Ovary (tissue), 10 donors: ENCODE measurements at places on chromosomes 2 and 18. TPM values are rescaled to one million over a fixed set of nuclear protein-coding genes. Genes with fewer than 3 reads are reported as not detected.

The CDH20 gene
- 0.05 TPM for polyA plus RNA-seq

The ANTXR1 gene
- polyA plus RNA-seq = 276 TPM

- H3K27me3 ChIP-seq = no peaks in the 10 kb centered on the region
- H3K4me3 ChIP-seq = no peak overlapping the region
- H3K27ac ChIP-seq = no peak overlapping the region
- peaks cover 2% of the 10 kb centered on the region for H3K4me1 ChIP-seq
These were observed 293.6 kb downstream of the SOX11 start for GRCh38 chr2:5985536-5986385.

The SAG gene
- polyA plus RNA-seq = not detected

The EPB41L5 gene
- polyA plus RNA-seq = 14.7 TPM

DNA sequence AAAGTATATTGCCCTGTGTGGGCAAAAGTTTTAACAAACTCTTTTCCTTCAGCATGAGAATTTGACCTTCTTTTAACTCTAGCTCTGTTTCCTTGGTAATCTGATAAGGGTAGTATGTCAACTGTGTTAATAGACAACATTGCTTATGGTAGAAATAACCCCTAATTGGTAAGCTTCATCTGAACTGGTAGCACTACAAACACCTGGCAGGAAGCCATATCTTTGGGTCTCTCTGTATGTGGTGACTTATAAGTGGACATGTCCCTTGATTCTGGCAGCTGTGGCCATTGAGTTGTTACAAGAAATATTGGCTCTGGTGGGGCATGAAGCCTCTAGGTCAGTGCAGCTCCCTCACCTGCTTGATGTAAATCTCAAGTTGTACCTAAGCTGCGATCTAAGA is 46.9 kb downstream of the MBD5 start:
- H3K4me3 ChIP-seq = no peak overlapping the region
- H3K4me1 ChIP-seq = peaks cover 2% of the 10 kb centered on the region
- DNase-seq = no peak
- H3K27me3 ChIP-seq = no peaks in the 10 kb centered on the region

The LYPD6 gene
- polyA plus RNA-seq = 1.0 TPM

The CD302 gene
- polyA plus RNA-seq = 59.7 TPM

DNA sequence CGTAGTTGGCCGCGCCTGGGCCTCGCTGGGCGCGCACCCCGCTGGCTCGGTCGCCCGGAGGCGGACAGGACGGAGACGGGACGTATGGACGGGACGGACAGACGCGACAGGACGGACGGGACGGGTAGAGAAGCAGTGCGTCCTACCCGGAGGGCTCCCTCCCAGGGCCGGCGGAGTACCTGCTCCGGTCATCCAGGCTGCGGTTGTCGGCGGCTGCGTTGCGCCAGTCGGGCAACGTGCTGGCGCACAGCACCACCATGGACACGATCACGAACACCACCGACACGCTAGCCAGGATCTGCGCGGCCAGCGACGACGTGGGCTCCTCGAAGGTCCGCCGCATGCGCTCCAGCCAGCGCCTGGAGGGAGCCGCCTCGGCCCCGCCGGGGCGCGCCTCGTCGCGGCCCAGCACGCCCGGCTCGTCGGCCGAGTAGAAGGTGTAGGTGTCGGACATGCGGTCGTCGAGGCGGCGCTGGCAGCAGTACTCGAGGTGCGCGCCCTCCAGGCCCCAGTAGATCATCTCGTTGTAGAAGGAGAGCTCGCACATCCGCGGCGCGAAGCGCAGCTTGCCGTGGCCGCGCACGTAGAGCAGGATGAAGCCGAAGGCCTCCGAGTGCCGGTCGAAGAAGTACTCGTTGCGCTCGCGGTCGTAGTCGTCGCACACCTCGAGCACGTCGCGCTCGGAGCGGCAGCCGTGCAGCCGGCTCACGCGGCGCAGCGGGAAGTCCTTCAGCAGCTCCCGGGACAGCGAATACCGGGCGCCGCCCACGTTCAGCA is 903 bp downstream of the KCNG3 start:
- H3K36me3 ChIP-seq = no peaks in the 10 kb centered on the region
- H3K27me3 ChIP-seq = no peaks in the 10 kb centered on the region
- H3K4me1 ChIP-seq = peaks cover 1% of the 10 kb centered on the region
- peak; percentile 30 for DNase-seq
- H3K4me3 ChIP-seq = peak overlapping the region; percentile 40

The ABCG8 gene
- polyA plus RNA-seq = not detected

DNA sequence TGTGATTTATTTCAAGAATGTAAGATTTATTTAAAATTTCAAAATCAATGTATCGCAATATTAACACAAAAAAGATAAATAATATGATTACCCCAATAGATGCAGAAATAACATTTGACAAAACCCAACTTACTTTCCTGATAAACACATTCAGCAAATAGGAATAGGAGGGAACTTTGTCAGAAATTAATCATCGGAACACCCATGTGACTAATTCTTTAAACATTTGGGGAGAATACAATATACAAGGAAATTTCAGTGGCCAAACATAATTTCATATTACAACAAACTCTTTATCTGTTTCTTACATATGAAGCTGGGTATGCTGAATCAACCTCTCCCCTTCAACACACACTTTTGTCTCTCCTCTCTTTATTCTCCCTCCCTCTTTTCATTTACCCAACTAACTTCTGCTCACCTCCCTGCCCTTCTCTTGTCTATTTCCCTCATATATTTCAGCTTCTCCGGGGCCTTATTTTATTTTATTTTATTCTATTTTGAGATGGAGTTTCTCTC is 309.6 kb upstream of the CNTNAP5 start:
- H3K36me3 ChIP-seq = no peaks in the 10 kb centered on the region
- no peak overlapping the region for H3K27ac ChIP-seq
- H3K4me3 ChIP-seq = no peak overlapping the region
- no peaks in the 10 kb centered on the region for H3K27me3 ChIP-seq

GRCh38 chr18:35089891-35090550 is 48.8 kb downstream of the MAPRE2 start:
- H3K27me3 ChIP-seq = no peaks in the 10 kb centered on the region
- no peaks in the 10 kb centered on the region for H3K36me3 ChIP-seq
- H3K27ac ChIP-seq = no peak overlapping the region
- no peak for DNase-seq
- H3K4me3 ChIP-seq = no peak overlapping the region

The NFU1 gene
- 59.5 TPM for polyA plus RNA-seq

The IGFBP2 gene
- polyA plus RNA-seq = 47.2 TPM

DNA sequence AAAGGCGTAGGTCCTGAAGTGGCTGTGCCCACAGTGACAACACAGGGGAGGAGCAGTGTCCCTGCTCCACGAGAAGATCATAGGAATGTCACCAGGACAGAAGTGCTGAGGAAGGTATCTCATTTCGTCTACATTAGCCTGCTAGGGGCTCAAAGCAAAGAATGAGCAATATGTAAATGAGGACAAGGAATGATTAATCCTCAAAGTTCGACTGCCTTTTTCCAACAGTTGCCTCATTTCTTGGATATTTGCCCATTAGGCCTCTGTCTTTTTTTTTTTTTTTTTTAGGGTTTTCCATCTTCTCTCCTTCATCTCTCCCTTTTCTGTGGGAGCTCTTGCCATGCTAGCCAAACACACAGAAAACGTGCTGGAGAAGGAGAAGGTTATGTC is 105.2 kb upstream of the ARHGAP28 start:
- H3K4me1 ChIP-seq = peaks cover 20% of the 10 kb centered on the region
- no peak for DNase-seq
- no peaks in the 10 kb centered on the region for H3K27me3 ChIP-seq
- no peak overlapping the region for H3K4me3 ChIP-seq
- H3K27ac ChIP-seq = no peak overlapping the region

DNA sequence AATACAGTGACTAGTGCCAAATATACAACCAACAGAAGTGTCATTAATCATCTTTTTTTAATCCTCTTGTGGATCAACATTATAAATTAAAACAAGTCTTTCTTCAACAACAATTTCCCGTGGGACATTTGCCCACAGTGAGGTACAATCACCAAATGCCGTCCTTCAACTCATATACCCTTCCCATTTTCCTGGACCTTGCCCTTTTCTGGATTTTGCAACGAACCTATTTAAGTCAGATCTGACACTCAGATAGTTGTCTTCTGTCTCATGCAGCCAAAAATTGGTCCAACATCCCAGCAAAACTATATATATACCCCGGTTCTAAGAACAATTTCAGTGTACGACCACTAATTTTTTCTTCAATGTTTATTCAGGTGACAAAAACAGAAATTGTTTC is 324.0 kb downstream of the DSEL start:
- H3K4me1 ChIP-seq = no peaks in the 10 kb centered on the region
- H3K36me3 ChIP-seq = no peaks in the 10 kb centered on the region
- H3K4me3 ChIP-seq = no peak overlapping the region
- H3K27me3 ChIP-seq = no peaks in the 10 kb centered on the region
- no peak for DNase-seq
- no peak overlapping the region for H3K27ac ChIP-seq

DNA sequence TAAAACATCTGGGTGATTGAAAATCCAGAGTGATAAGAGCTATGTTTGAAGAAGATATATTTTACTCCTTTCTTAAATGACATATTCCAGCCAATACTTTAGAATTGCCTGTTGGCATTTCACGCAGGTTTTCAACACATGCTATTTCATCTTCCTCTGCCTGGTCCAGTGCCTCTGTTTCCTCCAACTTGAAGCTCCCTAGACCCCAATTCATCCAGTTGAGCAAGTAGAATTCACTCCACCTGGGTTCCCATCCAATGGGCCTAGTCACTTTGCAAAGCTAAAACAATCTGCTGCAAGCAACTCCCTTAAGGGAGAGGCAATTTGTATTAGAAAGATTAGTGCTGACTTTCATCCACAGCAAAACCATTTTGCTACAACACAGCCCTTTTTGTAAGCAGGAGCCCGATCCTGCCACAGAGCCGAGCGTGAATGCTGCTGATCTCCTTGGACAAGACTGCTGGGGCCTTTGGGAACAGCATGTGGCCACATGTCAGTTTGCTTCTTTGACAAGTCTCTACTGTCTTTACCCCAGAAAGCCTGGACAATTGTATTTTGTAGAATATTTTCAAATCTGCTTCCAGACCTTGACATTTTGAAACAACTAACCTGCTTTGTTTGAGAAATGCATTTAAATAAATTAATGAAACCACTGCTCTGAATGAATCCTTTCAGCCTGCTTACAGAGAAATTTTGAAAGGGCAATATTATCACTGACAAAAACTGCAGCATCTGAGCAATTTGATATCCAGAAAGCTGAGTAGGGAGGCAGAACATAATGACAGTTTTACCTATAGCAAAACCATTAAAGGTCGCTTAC is 259.1 kb downstream of the TDRD15 start:
- no peak overlapping the region for H3K4me3 ChIP-seq
- no peak for DNase-seq
- H3K4me1 ChIP-seq = peaks cover 4% of the 10 kb centered on the region
- no peak overlapping the region for H3K27ac ChIP-seq
- no peaks in the 10 kb centered on the region for H3K27me3 ChIP-seq

The C2orf15 gene
- 0.68 TPM for polyA plus RNA-seq

- no peaks in the 10 kb centered on the region for H3K4me1 ChIP-seq
- H3K4me3 ChIP-seq = no peak overlapping the region
- no peak overlapping the region for H3K27ac ChIP-seq
- no peaks in the 10 kb centered on the region for H3K36me3 ChIP-seq
- H3K27me3 ChIP-seq = no peaks in the 10 kb centered on the region
These were observed 52.6 kb upstream of the ATP5MC3 start for GRCh38 chr2:175234153-175234552.

The TMEM198 gene
- 0.62 TPM for polyA plus RNA-seq

DNA sequence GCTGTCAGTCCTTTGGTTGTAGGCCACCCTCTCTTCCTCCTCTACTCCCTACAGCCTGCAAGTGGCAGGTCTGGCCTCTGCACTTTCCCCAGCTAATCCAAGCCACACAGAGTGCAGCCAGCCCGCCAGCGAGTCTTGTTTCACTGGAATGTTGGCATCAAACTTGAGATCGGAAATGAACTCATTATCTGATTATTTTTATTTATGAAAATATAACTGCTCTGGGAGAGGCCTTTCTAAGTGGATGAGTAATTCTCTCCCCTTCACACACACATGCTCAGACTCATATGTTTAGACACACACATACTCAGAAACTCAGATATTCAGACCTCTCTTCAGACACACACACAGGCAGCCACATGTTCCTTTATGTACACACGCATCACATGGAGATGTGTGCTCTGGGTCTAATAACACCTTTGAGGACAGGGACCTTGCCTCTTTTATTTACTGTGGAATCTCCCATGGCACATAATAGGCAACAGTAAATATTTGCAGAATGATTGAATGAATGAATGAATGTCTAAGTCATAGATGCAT is 151.3 kb downstream of the ZFP36L2 start:
- DNase-seq = peak; percentile 54
- no peaks in the 10 kb centered on the region for H3K36me3 ChIP-seq
- H3K27me3 ChIP-seq = no peaks in the 10 kb centered on the region
- H3K4me3 ChIP-seq = no peak overlapping the region

The HOXD12 gene
- not detected for polyA plus RNA-seq
